CD4-positive, alpha-beta T cell treated with Interleukin-4 for 4 hours (primary cell): ENCODE measurements at places on chromosomes 12 and 14.

- DNase-seq: peak; percentile 8
Measured at GRCh38 chr14:54447231-54447692, 6.1 kb upstream of the CNIH1 start.

DNA sequence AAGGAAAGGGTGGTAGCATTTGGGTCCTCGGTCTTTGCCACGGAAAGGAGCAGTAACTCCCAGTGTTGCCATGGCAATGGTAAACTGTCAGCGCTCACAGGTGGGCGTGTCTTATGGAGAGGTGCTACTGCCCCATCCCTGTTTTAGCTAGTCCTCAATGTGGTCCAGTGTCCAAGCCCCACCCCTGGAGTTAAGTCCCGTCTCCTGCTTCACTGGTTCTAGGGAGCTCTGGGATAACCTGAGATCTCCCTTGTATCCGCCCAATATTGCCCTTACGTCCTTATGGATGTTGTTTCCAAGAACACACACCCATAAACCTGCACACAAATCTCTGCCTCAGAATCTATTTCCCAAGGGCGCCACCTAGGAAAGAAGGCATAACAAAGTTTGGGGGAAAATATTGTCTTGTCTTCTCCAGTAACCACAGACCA is 64.2 kb downstream of the SPRING1 start:
- DNase-seq: no peak

- no peak for DNase-seq
Measured at GRCh38 chr12:123945287-123946151, 27.1 kb downstream of the CCDC92 start.

DNA sequence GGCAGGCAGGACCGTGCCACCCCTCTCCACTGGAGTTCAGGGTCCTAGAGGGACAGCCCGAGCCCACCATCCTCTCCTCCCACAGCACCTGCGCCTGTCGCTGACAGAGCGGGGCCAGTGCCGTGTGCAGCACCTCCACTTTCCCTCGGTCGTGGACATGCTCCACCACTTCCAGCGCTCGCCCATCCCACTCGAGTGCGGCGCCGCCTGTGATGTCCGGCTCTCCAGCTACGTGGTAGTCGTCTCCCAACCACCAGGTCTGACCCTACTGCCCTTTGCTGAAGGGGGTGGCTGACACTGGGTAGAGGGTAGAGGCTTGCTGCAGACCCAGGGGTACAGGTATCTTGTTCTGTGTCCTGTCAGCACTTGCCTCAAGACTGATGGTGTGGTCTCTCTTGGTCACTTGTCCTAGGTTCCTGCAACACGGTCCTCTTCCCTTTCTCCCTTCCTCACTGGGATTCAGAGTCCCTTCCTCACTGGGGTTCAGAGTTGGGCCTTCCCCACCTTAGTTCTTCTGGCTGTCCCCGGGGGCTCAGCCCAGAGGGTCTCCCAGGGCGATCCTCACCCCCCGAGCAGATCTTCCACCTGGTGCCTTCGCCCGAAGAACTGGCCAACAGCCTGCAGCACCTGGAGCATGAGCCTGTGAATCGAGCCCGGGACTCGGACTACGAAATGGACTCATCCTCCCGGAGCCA is 42.0 kb downstream of the SH2B3 start:
- no peak for DNase-seq

GRCh38 chr12:125525879-125526278 is 460.6 kb downstream of the AACS start:
- DNase-seq: no peak

DNA sequence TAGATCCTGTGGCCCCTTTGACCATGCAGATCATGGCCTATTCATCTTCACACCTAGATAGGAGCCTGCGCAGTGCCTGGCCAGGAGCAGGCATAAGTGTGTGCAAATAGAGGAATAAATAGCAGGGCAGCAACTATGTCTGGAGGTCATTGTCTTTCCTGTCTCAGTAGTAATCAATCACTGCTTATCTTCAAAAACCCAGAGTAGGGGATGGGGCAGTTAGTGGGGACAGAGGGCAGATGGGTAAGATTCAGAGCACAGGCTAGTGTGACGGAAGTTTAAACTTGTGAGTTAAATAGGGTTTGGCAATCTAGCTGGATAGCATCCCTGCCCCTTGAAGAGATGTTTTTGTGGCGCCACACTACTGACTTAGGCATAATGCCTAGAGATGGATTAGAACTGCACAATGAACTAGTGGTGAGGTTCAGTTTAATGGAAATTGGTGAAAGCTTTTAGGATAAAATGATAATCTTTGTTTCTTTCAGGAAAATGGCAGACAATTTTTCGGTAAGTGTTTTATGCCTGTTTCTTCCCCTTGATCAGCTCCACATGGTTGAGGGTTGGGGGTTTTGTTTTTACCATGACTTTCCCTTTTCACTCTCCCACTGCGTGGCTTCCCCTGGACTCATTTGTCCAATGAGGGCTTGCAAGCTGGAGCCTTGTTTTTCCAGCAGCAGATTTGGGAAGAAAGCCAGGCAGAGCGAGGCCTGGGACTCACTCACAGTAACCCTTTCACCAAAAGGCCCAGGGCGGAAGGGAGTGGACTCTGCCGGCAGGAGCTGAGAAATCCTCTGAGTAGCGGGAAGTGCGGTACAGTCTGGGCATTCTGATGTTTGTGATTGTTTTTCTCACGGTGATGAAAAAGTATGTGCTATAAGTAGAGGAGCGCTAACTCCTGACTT is 8.1 kb downstream of the LGALS3 start:
- DNase-seq: no peak
